ENCODE measurements at places on chromosomes 1 and 21.
A peak's percentile ranks its signal among the peaks of the same experiment; 100 is the strongest.

- no peaks in the 10 kb centered on the region for H3K4me1 ChIP-seq
- ATAC-seq: no peak
- H3K27ac ChIP-seq: no peak overlapping the region
- H3K27me3 ChIP-seq: peaks cover 24% of the 10 kb centered on the region
- H3K4me3 ChIP-seq: no peak overlapping the region
Measured at GRCh38 chr21:41349619-41350390, 12.0 kb upstream of the MX2 start.

DNA sequence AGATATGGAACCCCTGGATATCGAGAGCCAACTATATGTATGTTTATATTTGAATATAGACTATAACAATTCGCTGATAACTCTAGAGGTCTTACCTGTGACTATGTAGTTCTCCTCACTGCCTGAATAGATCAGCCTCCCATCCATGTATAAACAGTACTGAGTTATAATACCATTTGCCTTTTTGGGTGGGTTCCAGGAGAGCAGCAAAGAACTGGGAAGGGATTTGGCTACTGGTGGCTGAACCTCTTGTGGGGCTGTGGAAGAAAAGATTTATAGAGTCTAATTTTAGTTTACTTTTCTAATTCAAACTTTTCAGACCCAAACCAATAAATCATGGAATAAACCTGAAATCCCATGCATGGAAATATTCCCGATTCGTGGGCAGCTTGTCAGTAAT is 376.9 kb downstream of the USH2A start:
- no peak overlapping the region for H3K4me3 ChIP-seq
- no peaks in the 10 kb centered on the region for H3K4me1 ChIP-seq
- H3K27me3 ChIP-seq: no peaks in the 10 kb centered on the region
- ATAC-seq: no peak

- H3K4me1 ChIP-seq: no peaks in the 10 kb centered on the region
- H3K4me3 ChIP-seq: no peak overlapping the region
Measured at GRCh38 chr1:31153423-31153822, 86.3 kb downstream of the NKAIN1 start.

GRCh38 chr1:159895836-159896545 is 4.0 kb downstream of the CFAP45 start:
- H3K27ac ChIP-seq: no peak overlapping the region
- peaks cover 5% of the 10 kb centered on the region for H3K27me3 ChIP-seq
- peaks cover 31% of the 10 kb centered on the region for H3K4me1 ChIP-seq
- no peak for ATAC-seq

GRCh38 chr1:21594501-21594900 is 74.7 kb downstream of the RAP1GAP start:
- no peaks in the 10 kb centered on the region for H3K36me3 ChIP-seq
- H3K4me1 ChIP-seq: peaks cover 6% of the 10 kb centered on the region
- H3K27me3 ChIP-seq: peaks cover 80% of the 10 kb centered on the region
- no peak overlapping the region for H3K27ac ChIP-seq
- no peak overlapping the region for H3K4me3 ChIP-seq
- ATAC-seq: no peak

GRCh38 chr1:93844262-93845045 is 34.6 kb downstream of the DNTTIP2 start:
- H3K27me3 ChIP-seq: no peaks in the 10 kb centered on the region
- no peak for ATAC-seq
- H3K36me3 ChIP-seq: peaks cover 10% of the 10 kb centered on the region
- H3K4me3 ChIP-seq: no peak overlapping the region
- peaks cover 28% of the 10 kb centered on the region for H3K4me1 ChIP-seq
- peak overlapping the region; percentile 22 for H3K27ac ChIP-seq

GRCh38 chr21:30354308-30355005 is 6.1 kb upstream of the KRTAP23-1 start:
- no peaks in the 10 kb centered on the region for H3K27me3 ChIP-seq
- H3K4me1 ChIP-seq: no peaks in the 10 kb centered on the region
- H3K4me3 ChIP-seq: no peak overlapping the region
- H3K36me3 ChIP-seq: no peaks in the 10 kb centered on the region

DNA sequence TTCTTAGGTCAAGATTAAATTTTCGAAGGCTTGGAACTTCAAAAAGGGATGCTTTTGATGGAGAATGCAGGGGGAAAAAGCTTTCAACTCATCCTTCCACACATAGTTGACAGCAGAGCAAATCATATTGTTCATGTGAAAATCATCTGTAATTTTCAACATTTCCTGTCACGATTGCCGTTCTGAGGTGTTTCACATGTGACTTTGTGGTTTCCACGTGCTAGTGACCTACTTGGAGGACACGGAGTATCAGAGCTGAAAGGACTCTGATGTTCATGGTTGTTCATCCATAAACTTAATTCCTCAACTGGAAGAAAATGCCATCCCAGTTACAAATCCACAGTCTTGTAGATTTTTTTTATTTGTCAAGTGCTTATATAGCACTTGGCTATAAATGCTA is 79.1 kb downstream of the ZP4 start:
- no peaks in the 10 kb centered on the region for H3K4me1 ChIP-seq
- H3K27ac ChIP-seq: no peak overlapping the region
- ATAC-seq: no peak
- H3K27me3 ChIP-seq: no peaks in the 10 kb centered on the region
- no peaks in the 10 kb centered on the region for H3K36me3 ChIP-seq

- ATAC-seq: no peak
- H3K36me3 ChIP-seq: no peaks in the 10 kb centered on the region
- H3K27me3 ChIP-seq: no peaks in the 10 kb centered on the region
- peaks cover 15% of the 10 kb centered on the region for H3K4me1 ChIP-seq
- H3K27ac ChIP-seq: no peak overlapping the region
- no peak overlapping the region for H3K4me3 ChIP-seq
Measured at GRCh38 chr1:76269155-76269554, 194.6 kb downstream of the ST6GALNAC3 start.

Data from stimulated activated memory B cell treated with anti-CD40 and anti-IgM and Interleukin-4, amounts not matched to agents 10 μg/mL and 1 μg/mL and 100 μg/mL, for 72 hours (primary cell).